ENCODE measurements at places on chromosomes 7 and 10. TPM values are rescaled to one million over a fixed set of nuclear protein-coding genes. Genes with fewer than 3 reads are reported as not detected.

SRRT gene
- 260 TPM for total RNA-seq

MEIG1 gene
- total RNA-seq, result 0.81 TPM

FGFR2 gene
- total RNA-seq, result not detected

IRF5 gene
- total RNA-seq, result 8.5 TPM

PAPOLB gene
- total RNA-seq, result not detected

LRIT1 gene
- not detected for total RNA-seq

AOAH gene
- total RNA-seq, result 9.2 TPM

ABCA13 gene
- total RNA-seq, result not detected
